ENCODE measurements at places on chromosomes 16 and 17. TPM values are rescaled to one million over a fixed set of nuclear protein-coding genes. Genes with fewer than 3 reads are reported as not detected.

DNA sequence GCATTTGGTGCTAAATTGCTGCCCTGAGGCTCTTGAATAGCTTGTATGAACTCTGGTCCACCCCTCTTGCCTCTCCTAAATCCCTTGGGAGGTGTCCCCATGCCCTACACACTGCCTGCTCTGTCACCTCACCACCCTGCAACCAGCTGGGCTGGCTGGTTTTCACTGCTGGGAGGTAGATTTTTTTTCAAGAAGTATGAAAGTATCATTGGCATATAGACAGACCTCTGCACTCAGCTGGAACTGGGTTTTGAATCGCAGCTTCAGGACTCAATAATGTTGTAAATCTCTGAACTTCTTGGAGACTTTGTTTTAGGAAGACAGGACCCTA, 184.9 kb downstream of the MSI2 start:
- no peak for DNase-seq

DNA sequence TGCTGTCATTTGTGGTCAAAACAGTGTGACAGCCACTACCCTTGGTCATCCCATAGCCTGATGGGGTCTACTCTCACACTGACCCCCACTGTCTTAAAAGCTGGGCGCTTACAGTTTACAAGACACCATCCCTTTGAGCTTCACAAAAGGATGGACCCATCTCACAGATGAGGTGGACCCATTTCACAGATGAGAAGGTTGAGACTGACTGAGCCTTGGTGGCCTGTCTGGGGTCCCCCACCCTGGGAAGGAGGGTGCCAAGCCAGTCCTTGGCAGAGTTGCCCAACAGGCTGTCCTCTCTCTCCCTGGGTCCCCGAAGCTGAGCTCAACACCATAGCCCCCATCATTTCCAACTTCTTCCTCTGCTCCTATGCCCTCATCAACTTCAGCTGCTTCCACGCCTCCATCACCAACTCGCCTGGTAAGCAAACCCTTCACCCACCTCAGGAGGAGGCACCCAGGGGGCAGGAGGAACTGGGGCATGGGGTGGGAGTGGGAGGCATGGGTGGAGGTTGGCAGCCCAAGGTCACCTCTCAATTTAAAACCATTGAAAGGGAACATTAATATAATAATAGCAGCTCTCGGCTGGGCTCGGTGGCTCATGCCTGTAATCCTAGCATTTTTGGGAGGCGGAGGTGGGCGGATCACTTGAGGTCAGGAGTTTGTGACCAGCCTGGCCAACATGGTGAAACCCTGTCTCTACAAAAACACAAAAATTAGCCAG, 17.2 kb downstream of the SLC12A3 start:
- no peak for DNase-seq

GRCh38 chr17:70071127-70071526, 3.9 kb upstream of the KCNJ16 start:
- no peak for DNase-seq

- DNase-seq = no peak
Measured at GRCh38 chr17:8161289-8162232, 1.2 kb downstream of the VAMP2 start.

Gene ITGB4
- 47.8 TPM for total RNA-seq
